ENCODE measurements at places on chromosomes 7 and 10.
A peak's percentile ranks its signal among the peaks of the same experiment; 100 is the strongest.

DNA sequence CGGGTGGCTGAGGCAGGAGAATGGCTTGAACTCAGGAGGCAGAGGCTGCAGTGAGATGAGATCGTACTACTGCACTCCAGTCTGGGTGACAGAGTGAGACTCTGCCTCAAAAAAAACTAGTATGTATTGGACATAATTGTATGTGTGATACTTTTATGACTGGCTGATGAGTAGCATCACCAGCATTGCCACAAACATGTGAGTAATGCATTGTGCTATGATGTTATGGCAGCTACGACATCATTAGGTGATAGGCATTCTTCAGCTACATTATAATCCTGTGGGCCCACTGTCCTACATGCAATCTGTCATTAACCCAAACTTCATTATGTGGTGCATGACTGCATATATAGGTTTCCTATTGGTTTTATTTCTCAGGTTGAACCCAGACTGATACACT lies 352.4 kb downstream of the GALNT17 start:
- no peak for DNase-seq

- no peak for DNase-seq
Measured at GRCh38 chr10:118495499-118495898, 99.9 kb downstream of the PRLHR start.

- peak; percentile 9 for DNase-seq
Measured at GRCh38 chr7:133183042-133183794, 69.7 kb upstream of the EXOC4 start.

- no peak for DNase-seq
Measured at GRCh38 chr7:49396229-49396628, 377.2 kb upstream of the VWC2 start.

DNA sequence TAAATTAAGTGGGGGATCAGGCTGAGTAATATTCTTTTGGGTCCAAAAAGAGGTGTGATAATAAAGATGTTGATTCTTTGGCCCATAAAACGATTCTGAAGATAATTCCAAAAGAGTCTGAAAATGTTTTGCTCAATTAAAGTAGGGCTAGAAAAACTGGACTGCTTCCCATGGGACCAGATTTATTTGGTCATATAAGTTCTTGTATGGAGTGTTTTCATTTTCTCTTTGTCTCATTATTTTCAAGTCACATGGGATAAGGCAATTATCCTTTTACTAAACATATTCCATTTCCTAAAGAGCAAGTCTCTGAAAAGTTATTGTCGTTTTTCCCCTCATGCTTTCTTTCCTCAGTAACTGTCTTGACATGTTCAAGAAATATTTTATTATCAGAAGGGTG lies 41.5 kb downstream of the CDK6 start:
- DNase-seq = no peak

DNA sequence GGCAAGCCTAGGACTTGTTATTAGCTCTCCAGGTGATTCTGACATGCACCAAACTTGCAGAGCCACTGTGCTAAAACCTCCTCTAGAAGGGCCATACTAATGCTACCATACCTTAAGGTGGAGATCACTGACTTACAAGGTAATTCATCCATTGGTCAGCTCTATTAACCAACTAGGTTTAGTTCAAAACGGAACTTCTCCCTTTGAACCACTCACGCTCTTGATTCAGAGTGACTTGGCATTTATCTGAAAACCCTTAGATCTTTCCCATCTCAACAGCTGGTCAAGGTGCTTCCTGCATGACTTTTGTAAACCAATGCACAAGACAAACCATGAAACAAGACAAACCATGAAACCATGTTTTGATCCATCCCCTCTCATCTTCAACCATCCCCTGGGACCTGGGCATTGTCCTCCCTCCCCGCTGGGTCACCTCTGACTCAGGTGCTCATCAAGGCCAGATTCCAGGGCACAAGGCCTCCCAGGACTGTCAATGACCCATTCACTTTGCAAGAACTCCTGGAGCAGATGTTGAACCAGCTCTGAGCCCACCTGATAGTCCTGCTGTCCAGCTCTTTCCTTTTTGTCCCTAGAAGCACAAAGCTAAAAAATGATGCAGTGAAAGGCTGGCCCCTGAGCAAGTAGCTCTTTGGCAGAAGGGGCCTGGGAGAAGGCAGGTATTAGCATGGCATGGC lies 18.8 kb downstream of the IMPDH1 start:
- DNase-seq = no peak

- DNase-seq = peak; percentile 77
Measured at GRCh38 chr10:113221756-113222168, 271.7 kb downstream of the TCF7L2 start.

GRCh38 chr10:4397337-4397736 lies 428.7 kb upstream of the AKR1E2 start:
- no peak for DNase-seq

DNA sequence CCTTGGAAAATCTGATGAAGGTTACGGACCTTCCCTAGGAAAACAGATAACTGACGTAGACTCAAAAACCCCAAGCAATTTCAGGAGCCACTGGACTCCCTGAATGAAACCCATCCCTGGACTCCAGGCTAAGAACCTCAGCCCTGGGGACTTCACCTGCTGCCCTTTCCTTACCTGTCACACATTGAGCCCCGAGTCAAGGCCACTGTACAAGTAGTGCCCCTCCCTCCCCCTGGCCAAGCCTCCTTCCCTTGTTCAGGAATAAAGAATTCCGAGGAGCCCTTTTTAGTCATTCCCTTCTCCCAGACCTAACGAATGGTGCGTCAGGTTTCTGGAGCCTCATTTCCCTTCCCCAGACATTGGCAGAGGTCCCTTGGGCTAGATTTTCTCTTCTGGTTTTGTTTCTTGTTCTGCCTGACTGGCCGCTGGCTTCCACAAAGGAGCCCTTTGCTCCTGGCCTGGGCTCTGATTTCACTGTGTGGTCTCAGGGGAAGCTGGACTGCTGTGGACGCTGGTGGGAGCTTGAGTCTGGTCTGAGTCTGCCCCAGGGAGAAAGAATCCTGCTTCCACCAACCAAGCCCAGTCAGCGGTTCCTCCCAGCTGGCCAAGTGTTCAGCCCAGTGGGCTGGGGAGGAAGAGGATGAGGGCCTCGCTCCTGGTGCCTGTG lies 31.7 kb downstream of the ZNF775 start:
- DNase-seq = no peak

DNA sequence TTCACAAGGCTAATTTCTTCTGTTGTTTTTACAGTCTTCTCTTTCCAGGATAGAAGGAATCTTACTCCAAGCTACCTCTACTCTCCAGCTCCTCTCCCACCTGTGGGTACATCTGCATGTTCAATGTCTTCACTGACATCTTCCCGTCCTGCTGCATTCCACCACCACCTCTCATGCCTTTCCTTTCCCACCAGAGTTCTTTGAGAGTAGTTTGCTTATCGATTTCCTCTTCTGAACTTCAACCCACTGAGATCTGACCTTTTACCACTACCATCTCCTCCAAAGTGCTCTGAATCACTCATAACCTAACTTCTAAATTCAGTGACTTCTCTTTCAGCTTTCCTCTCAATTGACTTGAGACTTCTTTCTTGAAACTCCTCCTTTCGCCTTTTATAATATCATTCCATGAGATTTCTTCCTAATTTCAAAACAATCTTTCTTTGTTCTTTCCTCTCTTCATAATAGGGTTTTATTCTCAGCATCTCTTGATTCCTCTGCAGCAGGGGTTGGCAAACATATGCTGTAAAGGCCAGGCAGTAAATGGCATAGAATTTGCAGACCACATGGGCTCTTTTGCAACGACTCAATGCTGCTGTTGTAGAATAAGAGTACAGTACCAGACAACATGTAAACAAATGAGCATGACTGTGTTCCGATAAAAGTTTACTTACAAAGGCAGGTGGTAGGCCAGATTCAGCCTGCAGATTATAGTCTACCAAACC lies 22.1 kb downstream of the ACSL5 start:
- no peak for DNase-seq

- no peak for DNase-seq
Measured at GRCh38 chr7:47514367-47514766, 67.5 kb downstream of the TNS3 start.

- DNase-seq = no peak
Measured at GRCh38 chr10:21398563-21399231, 126.8 kb downstream of the SKIDA1 start.

DNA sequence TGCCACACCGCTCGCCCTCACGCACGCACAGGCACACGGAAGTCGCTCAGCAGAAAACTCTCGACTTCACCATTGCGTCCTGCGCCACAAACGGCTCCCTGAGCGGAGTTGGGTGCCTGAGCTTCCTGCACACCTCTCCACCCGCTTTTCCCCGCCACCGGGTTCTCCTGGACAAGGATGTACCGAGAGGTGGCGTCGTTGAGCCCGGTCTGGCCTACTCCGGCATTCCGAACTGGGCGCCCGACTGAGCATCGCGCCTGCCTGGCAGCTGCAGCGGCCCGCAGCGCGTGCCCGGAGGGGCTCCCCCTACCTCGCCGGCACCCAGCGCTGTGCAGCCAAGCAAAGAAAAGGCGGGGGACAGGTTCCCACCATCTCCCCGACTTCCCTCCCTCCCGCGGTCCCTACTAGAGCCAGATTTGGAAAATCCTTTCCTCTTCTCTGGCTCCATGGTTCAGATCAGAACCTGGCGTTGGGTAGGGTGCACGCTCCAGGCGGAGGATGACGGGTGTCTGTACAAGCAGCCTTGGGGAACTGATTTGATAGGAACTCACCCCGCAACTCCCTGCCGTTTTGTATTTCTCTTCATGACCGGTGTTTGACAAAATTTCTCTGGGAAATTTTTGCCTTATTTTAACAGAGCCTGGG lies 1.7 kb downstream of the SORCS3 start:
- peak; percentile 84 for DNase-seq

DNA sequence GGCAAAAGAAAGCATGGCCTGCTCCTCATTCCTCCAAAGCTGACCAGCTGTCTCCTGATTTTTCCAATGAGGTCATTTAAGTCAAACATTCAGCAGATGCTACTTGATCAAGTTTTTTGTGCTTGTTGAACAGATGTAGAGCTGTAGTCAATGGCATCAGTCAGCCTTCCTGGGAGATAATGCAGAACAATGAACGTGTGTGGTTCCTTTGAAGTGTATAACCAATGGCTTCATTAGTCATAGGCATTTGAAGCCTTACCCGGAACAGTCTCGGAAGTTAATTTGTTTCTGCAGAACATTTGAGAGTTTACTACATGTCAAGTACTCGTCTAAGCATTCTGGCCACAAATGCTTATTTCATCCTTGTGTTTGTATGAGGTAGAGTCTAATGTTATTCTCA lies 227.1 kb downstream of the ADRA2A start:
- no peak for DNase-seq

DNA sequence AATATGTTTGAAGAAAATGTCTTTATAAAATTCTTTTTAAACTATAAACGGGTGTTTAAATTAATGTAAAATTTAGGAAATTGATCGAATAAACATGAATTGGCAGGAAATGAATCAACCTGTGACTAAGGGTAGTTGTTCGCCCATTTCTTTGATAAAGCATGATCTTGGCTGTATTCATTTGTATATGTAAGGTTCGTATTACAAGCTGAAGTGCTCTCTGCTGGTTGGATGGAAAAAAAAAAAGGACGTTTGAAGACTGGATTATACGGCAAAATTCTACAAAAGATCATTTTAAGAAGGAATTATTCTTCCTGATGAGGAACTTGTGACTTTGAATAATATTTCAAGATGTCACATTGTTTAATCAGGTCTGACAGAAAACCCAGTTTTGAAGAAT lies 185.4 kb upstream of the ANK3 start:
- no peak for DNase-seq

DNA sequence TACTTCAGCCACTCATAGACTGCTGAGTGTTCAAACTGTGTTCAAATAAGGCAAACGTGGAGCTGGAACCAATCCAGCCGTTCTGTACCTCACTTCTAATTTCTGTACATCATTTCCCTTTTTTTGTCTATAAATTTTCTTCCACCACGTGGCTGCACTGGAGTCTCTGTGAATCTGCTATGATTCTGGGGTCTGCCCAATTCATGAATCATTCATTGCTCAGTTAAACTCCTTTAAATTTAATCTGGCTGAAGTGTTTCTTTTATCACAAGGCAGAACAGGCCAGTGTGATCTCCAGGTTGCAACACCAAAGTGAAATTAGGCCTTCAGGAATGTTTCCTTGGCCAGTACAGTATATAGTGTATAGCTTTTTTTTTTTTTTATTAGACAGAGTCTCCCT lies 53.5 kb downstream of the DNAJC12 start:
- DNase-seq = no peak

- no peak for DNase-seq
Measured at GRCh38 chr10:99346247-99346646, 17.1 kb downstream of the CNNM1 start.

GRCh38 chr7:17289074-17289645 lies 9.3 kb upstream of the AHR start:
- no peak for DNase-seq

DNA sequence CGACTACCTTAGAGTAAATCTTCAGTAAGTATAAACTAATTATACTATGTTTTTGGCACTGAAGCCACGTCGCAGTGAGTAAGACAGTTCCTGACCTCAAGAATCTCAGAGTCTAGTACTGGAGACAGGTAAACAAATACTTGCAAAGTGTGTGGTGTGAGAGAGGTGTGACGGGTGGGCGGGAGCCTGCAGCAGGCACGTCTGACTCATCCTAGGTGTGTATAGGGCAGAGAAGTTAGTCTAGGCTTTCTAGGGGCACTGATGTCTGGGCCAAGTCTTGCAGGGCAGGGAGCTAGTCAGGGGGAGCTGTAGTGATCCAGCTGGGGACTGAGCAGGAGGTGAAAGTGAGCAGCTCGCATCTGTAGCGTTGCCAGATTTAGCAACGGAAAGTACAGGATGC lies 35.9 kb upstream of the SFTPD start:
- DNase-seq = no peak

DNA sequence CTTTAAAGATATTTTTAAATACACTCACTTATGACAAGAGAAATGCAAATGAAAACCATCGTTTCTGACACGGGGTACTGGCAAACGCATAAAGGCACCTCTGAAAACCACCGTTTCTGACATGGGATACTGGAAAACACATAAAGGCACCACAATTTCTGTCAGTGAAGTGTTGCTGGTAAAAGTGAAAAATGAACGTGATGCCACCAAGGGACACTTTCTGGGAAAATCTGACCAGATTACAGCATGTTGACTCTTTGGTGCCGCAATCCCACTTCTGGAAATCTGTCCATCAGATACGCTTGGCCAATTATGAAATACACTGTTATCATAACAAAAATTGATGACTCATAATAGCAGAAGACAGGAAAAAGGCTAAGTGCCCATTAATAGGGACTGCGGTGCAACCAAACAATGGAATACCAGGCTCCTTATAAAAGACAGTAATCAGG lies 131.7 kb downstream of the ZMYND11 start:
- no peak for DNase-seq

Data from ELF-1 (cell line).